ENCODE measurements at places on chromosomes 3 and 15. TPM values are rescaled to one million over a fixed set of nuclear protein-coding genes. Genes with fewer than 3 reads are reported as not detected.

The SAMMSON gene
- total RNA-seq, result not detected

The SI gene
- not detected for total RNA-seq

The CFAP100 gene
- total RNA-seq, result not detected

The RYR3 gene
- not detected for total RNA-seq

The ALDH1L1 gene
- total RNA-seq, result not detected

The SLC2A2 gene
- not detected for total RNA-seq

The PRRT3 gene
- 1.0 TPM for total RNA-seq

The RPL39L gene
- 236 TPM for total RNA-seq

The RBPMS2 gene
- total RNA-seq, result not detected

The MYLK gene
- 0.18 TPM for total RNA-seq

The GHSR gene
- not detected for total RNA-seq

The MKRN3 gene
- 17.2 TPM for total RNA-seq

The GABRA5 gene
- not detected for total RNA-seq

Measured in Karpas-422 (cell line).